ENCODE measurements at places on chromosomes 12 and 14. TPM values are rescaled to one million over a fixed set of nuclear protein-coding genes. Genes with fewer than 3 reads are reported as not detected.

GRCh38 chr14:72264716-72265115, 332.5 kb downstream of the RGS6 start:
- no peak for DNase-seq

GRCh38 chr14:49056021-49056420, 530.2 kb downstream of the RPS29 start:
- no peak for DNase-seq

Gene CLEC2A
- not detected for polyA plus RNA-seq

Gene FRMD6
- 36.0 TPM for polyA plus RNA-seq

DNA sequence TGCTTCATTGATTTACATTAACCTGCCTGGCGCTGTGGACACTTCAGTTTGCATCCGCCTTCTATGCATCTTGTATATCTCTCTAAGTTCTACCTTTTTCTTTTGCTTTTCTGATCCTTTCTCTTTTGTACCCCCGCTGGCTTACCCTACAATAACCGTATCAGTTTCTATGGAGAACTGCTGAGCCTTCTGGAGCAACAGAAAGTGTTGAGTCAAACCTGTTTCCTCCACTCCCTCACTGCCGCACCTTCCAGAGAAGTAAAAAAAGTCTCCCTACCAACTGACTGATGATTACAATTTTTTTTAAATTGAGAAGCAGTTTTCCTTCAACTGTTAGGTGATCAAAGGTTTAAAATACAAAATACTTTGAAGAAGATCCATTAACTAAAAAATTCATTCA, 17.4 kb downstream of the EXD2 start:
- no peak for DNase-seq

DNA sequence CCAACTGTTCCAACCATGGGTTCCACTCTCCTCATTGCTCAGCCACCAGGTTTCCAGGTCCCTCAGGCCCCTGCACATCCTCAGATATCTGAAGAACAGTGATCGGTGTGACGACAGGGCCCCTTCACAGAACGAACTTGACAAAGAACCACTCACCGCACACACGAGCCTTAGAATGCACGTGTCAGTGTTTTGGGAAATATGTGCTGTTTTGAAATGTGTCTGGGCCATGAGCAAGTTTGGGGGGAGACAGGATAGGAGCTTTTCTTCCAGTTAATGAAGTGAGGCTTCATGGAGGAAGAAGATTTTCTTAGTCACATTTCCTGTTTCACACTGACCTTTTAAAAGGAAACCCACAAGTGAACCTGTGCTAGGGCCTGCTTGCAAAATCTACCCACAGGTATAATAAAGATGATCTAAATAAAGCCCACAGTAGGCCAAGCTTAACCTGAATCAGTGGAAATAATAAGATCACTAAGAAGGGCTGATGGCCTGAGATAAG, 58.6 kb downstream of the ZFP36L1 start:
- DNase-seq: no peak

GRCh38 chr12:1920971-1921370, 2.5 kb upstream of the CACNA2D4 start:
- no peak for DNase-seq

DNA sequence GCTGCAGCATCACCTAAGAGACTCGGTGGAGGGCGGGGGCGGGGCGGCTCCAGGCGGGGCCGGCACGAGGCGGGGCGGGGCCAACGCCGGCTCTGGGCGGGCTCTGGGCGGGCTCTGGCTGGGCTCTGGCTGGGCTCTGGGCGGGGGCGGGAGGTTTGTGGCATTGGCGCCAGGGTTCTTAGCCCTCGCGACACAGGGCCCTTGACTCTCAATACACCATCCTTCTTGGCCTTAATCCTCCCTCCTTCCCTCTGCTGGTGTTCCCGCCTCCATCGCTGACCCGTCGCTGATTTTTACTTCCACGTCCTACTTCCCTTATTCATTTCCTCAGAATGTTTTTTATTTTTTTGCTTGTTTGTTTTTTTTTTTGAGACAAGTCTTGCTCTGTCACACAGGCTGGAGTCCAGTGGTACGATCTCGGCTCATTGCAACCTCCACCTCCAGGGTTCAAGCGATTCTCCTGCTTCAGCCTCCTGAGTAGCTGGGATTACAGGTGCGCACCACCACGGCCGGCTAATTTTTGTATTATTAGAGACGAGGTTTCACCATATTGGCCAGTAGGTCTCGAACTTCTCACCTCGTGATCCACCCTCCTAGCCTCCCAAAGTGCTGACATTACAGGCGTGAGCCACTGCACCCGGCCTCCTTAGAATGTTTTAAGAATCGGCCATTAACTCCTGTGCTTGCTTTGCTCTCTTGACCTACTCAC, at the start of gene BLTP3B:
Gene BLTP3B (minus strand): TSS at position 24 of the 709 bp plus-strand sequence. CDS start 239 bp downstream, outside the sequence.
- DNase-seq: peak; percentile 83

Gene NAV3
- polyA plus RNA-seq: 17.3 TPM

Gene OR5AU1
- 0.03 TPM for polyA plus RNA-seq

Gene IL31
- not detected for polyA plus RNA-seq

- DNase-seq: no peak
Measured at GRCh38 chr12:62128175-62128975, 131.8 kb upstream of the USP15 start.

- no peak for DNase-seq
Measured at GRCh38 chr14:75968456-75968855, 13.3 kb downstream of the TGFB3 start.

DNA sequence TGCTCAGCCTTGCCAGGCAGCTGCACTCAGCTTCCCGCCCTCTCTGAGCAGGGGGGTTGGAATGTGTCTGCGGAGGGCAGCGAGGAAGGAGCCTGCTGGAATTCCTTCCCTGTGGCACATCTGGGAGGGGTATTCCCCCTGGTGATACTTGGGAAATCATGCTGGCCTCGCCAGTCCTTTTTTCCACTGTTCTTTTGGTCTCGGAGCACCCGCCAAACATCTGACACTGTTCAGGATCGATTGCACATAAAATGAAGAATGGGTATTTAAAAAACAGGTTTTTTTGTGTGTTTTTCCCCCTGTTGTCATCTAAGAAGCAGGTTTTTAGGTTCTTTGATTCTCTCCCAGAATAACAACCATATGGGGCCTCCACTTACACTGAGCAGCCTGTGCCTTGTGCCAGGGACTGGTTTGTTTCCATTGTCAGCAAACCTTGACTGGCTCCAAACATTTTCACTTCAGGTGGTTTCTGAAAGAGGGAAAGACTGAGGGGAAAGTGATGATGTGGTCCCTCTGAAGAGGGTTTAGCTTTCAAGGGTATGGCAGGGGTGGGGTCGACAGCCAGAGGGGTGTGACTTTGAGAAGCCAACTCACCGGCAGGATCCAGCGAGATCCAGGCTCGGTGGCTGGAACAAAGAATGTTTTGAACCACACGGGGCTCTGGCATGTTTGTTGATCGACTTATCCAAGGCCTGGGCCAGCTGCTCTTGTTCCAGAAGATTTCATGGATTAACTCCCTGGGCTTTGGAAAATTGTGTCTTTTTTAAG, 215.1 kb downstream of the CACNA1C start:
- DNase-seq: peak; percentile 75

GRCh38 chr12:93667672-93668071, 9.5 kb upstream of the CRADD start:
- DNase-seq: peak; percentile 8

Gene SDR9C7
- 0.77 TPM for polyA plus RNA-seq

DNA sequence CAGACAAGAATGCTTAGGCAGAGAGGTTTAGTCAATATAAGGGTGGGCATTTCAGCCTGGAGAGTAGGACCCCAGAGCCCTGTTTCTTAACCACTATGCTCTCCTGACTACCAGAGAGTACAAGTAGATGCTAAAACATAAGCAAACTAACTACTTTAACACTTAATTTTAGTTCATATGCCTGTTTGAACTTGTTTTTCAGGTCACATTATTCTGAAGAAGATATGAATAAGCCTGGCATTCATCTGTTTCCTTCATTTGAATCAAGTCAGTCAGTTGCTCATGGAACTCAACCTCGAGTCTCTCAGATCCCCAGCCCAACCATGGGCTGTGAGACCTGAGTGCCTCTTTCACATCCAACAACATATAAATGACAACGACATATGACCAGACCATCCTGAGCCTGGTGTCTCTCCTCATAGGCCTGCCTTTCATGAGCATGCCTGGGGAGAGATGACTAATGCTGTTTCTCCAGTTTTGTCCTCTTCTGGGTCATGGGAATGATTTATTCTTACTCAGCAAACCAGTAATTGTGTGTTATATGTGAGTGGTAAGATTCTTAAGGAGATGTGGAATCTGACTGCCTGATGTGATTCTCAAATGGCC, 251.1 kb upstream of the BTG1 start:
- no peak for DNase-seq

Data from muscle of back (tissue), 13 donors.